ENCODE measurements at places on chromosomes 16 and 17. TPM values are rescaled to one million over a fixed set of nuclear protein-coding genes. Genes with fewer than 3 reads are reported as not detected.
A peak's percentile ranks its signal among the peaks of the same experiment; 100 is the strongest.

The KLHL10 gene
- total RNA-seq = not detected

The TP53TG3F gene
- not detected for total RNA-seq

The TBC1D3H gene
- total RNA-seq = not detected

The CACNG1 gene
- total RNA-seq = not detected

DNA sequence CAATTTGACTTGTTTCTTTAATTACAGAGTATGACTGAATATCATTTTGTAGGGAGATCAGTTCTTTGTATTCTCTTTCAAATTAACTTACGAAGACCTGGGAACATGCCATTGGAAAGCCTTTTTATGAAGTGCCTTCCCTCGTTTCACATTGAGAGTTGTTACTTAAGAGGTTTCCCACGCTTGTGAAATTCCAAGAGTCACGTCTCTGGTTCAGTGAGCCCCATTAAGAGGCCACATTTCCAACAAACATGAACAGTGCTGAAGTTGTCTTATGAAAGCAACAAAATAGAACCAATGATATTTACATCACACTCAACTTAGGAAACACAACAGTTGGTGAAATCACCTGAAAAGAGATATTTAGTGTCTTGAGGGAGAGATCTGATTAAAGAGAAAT is 334.1 kb downstream of the TOX3 start:
- no peak for DNase-seq

DNA sequence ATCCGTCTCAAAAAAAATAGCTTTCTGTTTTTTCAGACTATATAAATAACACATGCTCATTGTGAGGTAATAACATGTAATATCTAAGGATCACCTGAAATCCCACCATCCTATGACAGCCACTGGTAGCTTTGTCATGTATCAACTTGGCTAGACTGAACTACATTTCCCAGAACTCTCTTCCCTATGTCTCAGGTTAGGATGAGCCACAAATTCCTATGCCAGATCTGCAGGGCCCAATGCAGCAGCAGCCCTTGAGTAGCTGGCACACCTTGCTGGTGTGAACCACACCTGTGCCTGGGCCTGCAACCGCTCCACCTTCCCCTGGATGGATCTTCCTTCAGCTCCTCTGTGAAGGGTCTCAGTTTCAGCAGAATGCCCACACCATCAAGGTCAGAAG is 28.1 kb downstream of the OGFOD1 start:
- no peak for DNase-seq

DNA sequence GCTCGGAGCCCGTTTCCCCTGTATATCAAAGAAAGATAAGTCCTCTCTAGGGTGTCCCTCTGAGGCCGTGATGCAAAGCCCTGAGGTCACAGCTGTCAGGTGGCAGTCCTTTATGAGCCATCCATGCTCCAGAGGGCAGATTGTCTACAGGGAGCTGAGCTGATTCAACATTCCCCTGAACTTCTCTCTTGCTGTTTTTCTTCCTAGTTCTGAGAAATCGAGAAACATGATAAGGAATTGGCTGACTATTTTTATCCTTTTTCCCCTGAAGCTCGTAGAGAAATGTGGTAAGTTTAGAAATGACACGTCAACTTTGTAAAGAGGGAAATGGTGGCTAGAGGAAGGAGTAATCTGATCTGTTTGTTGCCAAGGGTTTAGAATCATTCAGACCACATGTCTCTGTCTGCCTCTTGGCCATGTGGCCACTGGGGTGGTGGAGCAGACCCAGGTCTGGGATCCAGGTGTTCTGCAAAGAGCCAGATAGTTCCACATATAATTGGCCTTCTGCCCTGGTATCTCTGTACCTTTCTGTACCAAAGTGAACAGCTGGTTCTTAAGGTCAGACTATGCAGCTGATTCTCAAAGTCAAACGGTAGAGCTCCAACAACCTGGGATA is 3.5 kb downstream of the CTNS start:
- peak; percentile 43 for DNase-seq

DNA sequence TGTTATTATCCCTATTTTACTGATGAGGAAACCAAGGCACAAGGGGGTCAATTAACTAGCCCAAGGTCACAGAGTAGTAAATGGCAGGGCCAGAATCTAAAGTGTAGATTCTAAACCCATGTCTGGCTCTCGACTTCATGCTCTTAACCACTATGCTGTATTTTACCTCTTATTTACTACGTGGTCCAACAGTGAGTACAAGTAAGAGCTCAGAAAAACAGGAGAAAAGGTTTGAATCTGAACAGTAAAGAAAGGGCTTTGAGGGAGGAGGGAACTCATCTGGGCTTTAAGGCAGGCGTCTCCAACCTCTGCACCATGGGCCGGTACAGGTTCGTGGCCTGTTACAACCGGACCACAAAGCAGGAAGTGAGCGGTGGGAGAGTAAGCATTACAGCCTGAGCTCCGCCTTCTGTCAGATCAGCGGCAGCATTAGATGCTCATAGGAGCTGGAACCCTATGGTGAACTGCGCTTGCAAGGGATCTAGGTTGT is 62.9 kb downstream of the SMURF2 start:
- peak; percentile 83 for DNase-seq

GRCh38 chr17:42809250-42809649 is 10.6 kb downstream of the CNTD1 start:
- no peak for DNase-seq

GRCh38 chr16:79863128-79864031 is 262.8 kb upstream of the MAF start:
- no peak for DNase-seq

DNA sequence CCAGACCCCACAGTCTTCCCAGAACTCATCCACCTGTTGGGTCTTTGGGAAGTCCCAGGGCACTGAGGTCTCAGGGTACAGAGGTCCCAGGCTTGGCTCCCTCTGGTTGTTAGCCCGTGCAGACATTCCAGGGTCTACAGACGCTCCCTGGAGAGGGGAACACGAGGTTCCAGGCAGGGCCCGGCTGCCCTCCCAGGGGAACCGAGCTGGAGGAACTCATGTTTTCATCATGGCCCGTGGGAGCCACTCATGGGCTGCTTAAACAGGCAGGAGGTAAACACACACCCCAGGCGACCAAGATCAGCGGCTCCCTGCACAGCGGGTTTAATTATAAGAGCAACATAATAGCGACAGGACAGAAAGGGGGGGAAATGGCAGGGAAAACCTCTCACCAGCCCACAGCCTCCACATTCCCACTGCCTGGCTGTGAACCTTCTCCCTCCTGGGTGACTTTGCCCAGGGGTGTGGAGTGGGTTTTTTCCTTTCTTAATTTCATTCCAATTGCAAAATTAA is 36.5 kb downstream of the TRARG1 start:
- DNase-seq = no peak

- no peak for DNase-seq
Measured at GRCh38 chr16:23317751-23318150, 15.6 kb downstream of the SCNN1B start.

GRCh38 chr17:19368229-19368628 is 5.7 kb upstream of the B9D1 start:
- no peak for DNase-seq

DNA sequence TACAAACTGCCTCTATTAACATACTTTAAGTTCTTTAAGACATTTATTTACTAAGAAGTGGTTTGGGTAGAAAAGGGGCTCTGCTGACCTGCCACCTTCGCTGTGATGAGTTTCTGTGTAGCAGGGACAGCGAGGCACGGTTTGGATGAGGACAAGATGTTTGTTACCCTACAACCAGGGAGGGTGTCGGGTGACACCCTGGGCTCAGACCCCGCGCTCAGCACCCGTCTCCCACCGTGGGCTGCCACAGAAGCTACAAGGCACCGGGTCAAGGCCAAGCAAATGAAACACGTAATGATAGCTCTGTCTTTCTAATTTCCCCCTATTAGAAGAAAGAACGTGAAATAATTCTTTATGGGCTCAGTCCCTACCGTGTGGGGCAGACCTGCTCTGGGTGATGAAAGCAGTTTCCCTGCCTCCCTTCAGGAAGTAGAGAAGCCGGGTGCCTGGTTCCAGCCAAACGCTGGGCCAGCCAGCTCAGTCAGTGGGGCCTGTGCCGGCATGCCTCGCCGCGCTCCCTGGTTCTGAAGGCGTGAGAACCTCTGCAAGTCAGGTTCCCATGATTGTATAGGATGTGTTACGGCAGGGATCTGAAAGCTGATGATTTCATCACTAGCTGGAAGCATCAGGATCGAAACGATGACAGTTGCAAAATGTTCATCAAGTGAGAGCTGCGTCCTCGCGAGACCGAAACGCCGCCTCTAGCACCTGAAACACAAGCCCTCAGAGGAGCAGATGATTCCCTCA is 3.9 kb downstream of the ZNF750 start:
- DNase-seq = no peak

DNA sequence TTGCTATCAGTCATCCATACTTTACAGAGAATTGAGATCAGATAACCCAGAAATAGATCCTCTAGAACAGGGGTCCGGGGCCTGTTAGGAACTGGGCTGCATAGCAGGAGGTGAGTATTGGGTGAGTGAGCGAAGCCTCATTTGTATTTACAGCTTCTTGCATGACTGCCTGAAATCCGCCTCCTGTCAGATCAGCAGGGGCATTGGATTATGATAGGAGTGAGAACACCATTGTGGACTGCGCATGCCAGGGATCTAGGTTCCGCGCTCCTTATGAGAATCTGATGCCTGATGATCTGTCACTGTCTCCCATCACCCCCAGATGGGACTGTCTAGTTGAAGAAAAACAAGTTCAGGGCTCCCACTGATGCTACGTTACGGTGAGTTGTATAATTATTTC is 13.0 kb upstream of the SCIMP start:
- no peak for DNase-seq

- no peak for DNase-seq
Measured at GRCh38 chr17:55770196-55770870, 19.5 kb downstream of the PCTP start.
